ENCODE measurements at places on chromosomes 12 and 14. TPM values are rescaled to one million over a fixed set of nuclear protein-coding genes. Genes with fewer than 3 reads are reported as not detected.

- DNase-seq, result no peak
These were observed 31.5 kb upstream of the HOXC13 start for GRCh38 chr12:53907103-53907502.

GRCh38 chr12:46661110-46661845 lies 164.5 kb downstream of the SLC38A4 start:
- peak; percentile 95 for DNase-seq

- DNase-seq, result peak; percentile 58
These were observed 36.3 kb upstream of the CDK17 start for GRCh38 chr12:96436366-96437170.

CLIP1 gene
- 121 TPM for total RNA-seq

DNA sequence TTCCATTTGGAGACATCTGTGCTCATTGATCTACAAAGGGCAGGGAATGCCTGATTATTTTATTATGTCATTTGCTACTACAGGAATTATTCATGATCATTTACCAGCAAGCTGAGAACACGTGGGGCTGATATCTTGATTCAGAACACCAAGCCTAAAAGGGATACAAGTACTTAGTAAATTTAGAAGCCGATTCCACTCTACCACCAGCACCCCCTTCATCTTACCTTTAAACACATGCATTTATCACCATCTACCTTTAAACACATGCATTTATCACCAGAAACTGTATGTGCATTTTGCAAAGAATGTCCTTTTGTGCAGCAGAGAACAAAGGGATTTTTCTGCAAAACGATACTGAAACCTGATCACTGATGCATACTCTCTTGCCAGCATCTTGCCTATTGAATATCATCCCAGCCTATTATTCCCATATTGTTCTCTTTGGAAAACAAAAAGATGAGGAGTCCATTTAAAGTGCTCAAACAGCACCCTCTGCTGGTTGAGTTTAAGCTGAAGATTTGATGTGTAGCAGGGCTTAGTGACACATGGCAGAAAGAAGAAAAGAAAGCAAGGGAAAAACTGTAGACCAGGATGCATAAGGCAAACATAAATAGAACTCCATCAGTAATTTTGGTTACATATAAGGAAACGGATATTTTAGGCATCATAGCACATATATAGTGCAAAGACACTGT lies 132.6 kb upstream of the PLEKHG7 start:
- peak; percentile 93 for DNase-seq

DNA sequence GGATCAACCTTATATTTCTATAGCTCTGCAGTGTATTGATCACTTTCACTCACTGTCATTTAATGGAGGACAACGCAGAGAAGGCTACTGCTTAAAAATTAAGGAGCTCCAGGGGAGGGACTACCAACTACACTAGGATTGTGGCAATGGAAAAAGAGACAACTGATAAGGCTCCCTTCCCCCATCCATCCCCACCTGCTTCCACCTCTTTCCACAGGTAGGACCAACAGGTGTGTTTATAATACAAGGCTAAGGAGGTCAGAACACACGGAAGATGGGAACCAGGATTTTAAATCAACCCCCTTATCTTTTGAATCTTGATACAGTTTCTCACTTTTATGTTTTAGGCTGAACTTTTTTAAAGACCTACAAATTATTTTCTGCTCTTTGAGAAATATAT lies 90.8 kb downstream of the STAB2 start:
- DNase-seq, result no peak

GRCh38 chr14:100629696-100630095 lies 42.5 kb upstream of the BEGAIN start:
- DNase-seq, result no peak

FGF6 gene
- not detected for total RNA-seq

MIP gene
- not detected for total RNA-seq

DNA sequence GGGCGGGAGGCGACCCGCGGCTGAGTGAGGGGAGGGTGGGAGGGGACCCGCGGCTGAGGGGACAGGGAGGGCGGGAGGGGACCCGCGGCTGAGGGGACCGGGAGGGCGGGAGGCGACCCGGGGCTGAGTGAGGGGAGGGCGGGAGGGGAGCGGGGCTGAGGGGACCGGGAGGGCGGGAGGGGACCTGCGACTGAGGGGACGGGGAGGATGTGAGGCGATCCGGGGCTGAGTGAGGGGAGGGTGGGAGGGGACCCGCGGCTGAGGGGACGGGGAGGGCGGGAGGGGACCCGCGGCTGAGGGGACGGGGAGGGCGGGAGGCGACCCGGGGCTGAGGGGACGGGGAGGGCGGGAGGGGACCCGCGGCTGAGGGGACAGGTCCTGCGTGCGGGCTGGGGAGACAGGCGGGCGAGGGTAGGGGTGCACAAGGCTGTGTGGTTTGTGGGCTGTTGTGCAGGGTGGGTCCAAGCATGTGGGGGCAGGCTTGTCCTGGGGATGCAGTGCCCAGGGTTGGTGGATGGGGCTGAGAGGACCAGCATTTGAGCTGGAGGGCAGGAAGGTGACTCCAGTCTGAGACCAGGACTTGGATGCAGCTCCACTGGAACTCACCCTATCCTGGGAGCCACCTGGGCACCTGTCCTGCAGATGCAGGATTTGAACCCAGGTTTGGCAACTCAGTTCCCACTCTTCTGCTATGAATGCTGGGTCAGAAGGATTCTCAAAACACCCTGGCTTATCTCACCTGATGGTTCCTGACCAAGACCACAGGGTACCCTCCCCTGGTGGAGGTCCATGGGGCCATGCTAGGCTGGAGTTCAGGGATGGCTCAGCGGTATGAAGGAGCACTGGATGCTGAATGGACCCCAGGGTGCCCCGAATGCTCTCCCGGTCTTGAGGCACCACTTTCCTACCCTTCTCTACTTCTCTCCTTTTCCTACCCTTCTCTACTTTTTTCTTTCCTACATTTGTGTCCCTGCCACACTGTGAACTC lies 9.4 kb downstream of the PLD4 start:
- peak; percentile 12 for DNase-seq

- DNase-seq, result no peak
These were observed 348.3 kb downstream of the GALC start for GRCh38 chr14:87644689-87645088.

TMEM229B gene
- 0.81 TPM for total RNA-seq

- peak; percentile 69 for DNase-seq
These were observed 191.8 kb downstream of the C12orf75 start for GRCh38 chr12:105522166-105522825.

APOF gene
- total RNA-seq, result not detected

ISM2 gene
- 0.09 TPM for total RNA-seq

GRCh38 chr12:69619050-69619449 lies 8.3 kb upstream of the LRRC10 start:
- no peak for DNase-seq

DNA sequence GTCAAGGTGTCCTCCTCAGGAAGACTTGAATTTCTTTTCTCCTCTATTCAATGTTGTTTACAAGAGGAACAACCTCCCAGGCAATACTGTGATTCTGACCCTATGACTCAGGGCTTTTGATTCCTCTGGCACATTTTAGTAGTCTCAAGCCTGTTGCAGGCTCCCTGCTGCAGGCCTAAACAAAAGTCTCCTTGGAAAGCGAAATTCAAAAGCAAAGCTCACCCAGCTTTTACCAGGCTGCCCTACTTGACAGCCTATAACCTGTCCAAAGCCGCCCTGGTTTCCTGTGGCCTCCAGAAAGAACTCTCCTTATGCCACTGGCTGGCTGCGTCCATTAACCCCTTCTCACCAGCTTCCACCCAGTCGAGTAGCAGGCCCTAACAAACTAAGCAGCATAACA lies 11.6 kb downstream of the FGD6 start:
- DNase-seq, result peak; percentile 90

GRCh38 chr12:92717202-92717601 lies 14.4 kb downstream of the PLEKHG7 start:
- peak; percentile 71 for DNase-seq

DNA sequence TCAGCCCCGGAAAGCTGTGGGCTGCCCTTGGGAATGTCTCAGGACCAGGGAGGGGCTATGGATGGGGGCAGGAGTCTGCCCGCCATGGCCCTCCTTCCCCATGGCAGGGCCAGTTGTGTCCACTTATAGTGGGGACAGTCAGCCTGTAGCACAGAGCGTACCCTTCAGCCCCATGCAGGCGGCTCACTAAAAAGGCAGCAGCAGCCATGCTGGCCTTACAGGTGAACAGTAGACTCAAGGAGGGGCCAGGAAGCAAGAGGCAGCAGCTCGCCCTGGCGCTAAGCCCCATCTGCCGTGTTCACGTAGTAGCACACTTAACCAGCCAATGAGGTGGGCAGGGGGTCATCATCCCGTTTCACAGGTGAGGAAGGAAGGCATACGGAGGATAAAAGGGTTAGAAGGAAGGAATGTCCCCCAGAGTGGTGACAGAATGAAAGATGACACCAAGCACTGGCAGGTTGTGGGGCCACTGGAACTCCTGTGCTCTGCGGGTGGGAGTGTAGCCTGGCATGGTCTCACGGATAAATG lies 52.7 kb downstream of the FAM222A start:
- no peak for DNase-seq

DNA sequence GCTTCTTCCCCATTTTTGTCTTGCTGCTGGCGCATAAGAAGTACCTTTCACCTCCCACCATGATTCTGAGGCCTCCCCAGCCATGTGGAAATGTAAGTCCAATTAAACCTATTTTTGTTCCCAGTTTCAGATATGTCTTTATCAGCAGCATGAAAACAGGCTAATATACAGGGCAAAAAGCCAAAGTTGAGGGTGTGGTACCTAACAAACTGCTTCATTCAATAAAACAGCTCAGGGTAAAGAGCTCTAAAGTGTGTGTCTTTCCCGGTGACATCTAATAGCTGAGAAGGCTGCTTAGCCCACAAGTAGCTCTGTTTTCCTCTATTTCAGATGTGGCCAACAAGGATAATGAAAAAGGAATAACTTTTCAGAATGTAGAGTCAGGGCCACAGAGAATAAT lies 76.7 kb upstream of the SLC8A3 start:
- DNase-seq, result no peak

- DNase-seq, result no peak
These were observed 35.7 kb upstream of the ATP2A2 start for GRCh38 chr12:110245369-110245772.

DNA sequence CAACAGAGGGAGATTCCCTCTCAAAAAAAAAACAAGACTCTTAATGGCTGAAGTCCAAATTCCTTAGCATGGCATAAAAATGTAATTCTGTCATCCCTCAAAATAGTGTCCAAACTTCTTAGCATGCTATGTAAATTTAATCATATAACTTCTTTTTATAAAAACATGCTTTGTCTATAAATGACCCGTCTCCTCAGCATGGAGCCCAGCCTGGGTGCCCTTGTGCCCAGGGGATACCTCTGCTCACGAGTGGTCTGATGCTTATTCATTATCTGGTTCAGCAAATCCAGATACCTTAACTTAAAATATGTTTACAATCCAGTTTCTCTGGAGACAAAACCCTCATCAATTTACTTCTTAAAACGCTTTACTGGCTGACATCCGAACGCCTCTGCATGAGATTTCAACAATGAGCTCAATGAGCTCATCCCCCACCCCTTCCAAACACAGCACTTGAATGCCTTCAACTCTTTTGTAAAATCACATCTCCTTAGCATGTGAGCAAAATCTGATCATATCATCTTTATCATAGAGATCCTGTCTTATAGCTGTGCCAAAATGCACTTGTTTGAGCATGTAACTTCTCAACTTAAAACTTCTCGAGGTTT lies 15.7 kb downstream of the RTL1 start:
- DNase-seq, result no peak

MYL6B gene
- total RNA-seq, result 74.2 TPM

SIX6 gene
- total RNA-seq, result not detected

- DNase-seq, result peak; percentile 94
These were observed 238.8 kb downstream of the DACT1 start for GRCh38 chr14:58876608-58877007.
